AML-193 (cell line): ENCODE measurements at places on chromosomes 16 and 17.

- DNase-seq = no peak
These were observed 432.5 kb downstream of the HS3ST3B1 start for GRCh38 chr17:14733376-14733775.

DNA sequence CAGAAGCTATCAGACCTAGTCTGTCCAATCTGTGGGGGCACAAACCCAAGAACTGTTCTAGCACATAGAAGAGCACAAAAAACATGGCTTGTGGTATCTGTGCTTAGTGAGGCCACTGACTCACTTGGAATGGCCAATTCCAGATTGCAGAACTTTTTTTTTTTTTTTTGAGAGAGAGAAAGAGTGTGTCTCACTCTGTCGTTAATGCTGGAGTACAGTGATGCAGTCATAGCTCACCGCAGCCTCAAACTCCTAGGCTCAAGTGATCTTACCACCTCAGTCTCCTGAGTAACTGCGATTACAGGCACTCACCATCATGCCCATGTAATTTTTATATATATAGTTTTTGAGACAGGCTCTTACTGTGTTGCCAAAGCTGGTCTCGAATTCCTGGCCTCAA lies 77.2 kb upstream of the CLEC3A start:
- no peak for DNase-seq

DNA sequence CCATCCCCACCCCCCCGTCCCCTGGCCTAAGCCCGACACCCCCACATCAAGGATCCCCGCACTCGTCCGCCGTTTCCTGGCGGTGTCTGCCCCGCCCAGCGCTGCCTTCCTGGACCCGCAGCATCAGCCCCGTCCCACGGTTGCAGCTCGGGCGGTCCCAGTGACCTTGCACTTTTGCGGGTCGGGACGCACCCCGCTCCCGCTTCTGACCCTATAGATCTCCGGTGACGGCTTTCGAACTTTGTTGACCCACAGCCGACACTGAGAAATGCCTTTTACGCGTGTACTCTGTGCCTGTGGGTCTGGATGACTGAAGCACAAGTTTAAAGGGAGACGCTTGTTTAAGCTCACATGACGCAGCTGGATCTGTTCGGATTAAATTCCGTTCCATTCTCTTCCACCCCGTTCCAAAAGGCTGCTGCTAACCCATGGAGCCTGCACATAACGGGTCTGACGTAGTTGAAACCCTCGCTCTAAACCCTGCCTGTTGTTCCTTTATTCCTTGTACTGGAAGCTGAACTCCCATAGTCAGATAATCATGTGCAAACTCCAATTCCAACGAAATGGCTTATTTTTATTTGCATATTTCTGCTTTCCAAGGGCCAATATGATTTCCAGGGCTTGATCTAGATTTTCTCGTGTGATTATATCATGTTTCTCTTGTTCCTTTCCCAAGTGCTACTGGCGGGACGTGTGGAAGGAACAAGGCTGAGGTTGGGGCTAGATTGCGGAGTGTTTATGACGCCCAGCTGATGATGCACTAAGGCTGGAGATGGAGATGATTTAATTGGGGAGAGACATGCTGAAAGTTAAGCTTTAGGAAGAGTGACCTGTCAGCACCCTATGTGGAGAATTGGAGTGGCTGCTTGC lies 834 bp downstream of the FLYWCH1 start:
- DNase-seq = peak; percentile 10

GRCh38 chr17:1490643-1491442 lies 1.6 kb downstream of the MYO1C start:
- no peak for DNase-seq

GRCh38 chr17:81282141-81282540 lies 13.0 kb downstream of the SLC38A10 start:
- no peak for DNase-seq

DNA sequence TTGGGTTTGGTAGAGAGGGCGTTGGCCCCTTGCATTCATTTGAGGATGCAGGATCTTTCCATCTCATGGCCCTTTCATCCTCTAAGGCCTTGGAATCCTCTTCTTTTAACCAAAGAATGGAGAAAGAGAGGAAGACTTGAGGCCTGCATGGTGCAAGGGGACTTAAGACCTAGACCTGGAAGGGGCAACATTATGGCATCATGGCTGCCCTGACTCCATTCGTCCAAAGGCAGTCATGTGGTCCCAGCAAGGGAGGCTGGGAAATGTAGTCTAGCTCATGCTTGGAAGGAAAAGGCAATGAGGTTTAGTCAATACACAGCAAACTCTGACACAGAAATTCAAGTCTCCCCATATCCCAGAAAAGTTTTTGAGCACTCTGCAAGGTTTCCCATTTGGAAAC lies 30.7 kb upstream of the CDRT4 start:
- no peak for DNase-seq

- DNase-seq = peak; percentile 64
These were observed 5.2 kb upstream of the GRIN2C start for GRCh38 chr17:74864866-74865395.

DNA sequence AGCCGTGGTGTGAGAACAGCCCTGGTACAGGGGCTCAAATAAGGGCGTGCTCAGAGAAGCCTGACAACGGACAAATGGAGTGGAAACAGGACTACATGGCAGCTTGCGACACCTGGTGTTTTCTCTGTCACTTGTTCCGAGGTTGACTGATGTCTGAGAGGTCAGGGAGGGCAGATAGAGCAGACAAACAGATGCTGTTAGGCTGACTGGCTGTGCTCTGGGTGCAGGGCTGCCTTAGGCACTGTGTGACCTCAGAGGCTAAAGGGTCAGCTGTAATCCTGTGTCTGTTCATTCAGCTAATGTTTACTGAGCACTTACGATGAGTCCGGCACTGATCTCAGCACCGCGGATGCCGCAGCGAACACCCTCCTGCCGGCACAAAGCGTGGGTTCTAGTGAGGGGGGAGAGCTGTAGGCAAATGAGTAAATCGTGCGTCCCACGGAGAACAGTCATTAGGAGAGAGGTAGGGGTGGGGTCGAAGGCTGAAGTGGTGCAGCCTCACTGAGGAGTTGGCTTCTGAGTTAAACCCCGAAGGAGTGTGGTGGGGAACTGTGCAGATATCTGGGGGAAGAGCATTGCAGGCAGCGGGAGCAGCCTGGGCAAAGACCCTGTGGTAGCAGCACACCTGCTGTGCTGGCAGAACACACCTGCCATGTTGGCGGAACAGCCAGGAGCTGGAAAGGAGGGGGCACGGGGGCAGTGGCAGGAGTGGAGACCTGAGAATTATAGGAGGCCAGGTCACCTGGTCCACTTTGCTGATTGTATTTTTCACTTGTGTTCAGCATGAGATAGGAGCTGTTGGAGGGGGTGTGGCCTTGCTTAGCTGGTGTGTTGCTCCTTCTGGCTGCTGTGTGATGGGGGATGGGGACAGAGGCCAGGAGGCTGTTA lies 35.0 kb downstream of the GPT2 start:
- no peak for DNase-seq

DNA sequence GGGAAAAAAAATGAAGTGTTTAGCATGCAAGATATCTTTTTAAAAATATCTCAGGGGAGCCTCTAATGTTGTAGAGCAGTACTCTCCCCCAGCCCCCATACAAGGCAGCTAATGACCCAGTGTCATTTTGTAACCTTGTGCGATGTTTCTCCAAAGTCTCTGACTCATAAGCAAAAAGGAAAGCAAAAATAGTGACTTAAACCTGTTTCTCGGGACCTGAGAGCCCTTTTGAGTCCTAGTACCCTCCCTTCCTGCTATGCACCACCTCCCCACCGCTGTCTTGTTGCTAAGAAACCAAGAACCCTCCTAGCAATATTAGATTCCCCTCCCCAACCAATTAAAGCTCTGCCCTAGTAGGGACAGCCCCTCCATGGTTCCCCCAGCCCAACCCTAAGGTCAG lies 2.8 kb downstream of the MYCBPAP start:
- no peak for DNase-seq

GRCh38 chr17:19299866-19300265 lies 62.7 kb downstream of the B9D1 start:
- DNase-seq = no peak

- no peak for DNase-seq
These were observed 146.0 kb upstream of the RCVRN start for GRCh38 chr17:10051112-10051511.

DNA sequence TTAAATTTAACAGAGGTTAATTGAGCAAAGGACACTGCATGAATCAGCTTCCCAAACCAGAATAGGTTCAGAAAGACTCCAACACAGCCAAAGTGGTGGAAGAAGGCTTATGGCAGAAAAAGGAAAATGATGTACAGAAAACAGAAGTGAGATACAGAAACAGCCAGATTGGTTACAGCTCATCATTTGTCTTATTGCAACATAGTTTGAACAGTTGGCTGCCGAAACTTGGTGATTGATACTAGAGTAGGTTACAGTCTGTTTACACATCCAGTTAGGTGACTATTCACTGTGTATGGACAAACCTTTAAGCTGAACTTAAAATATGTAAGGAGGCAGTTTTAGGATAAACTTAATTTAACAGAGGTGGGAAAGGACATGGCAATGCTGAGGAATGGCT lies 18.3 kb downstream of the TMEM100 start:
- no peak for DNase-seq

- no peak for DNase-seq
These were observed 17.4 kb downstream of the SYT17 start for GRCh38 chr16:19185510-19185851.

DNA sequence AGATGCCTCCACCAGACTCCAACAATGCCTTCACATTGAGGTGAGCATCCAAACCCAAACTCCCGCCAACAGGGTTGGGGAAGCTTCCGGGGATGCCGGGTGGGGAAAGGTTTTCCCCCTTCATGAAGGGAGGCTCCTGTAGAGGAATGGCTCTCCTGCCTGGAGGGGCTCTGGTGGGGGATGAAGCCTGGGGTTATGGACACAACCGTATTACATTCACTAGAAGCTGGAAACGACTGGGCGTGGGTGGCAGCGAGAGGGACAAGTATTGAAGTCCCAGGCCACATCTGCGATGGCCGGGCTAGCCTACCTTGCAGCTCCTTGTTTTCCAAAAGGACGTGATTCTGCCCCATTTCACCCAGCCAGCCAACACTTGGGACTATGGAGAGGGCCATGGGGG lies 321.1 kb downstream of the C16orf95 start:
- DNase-seq = no peak

DNA sequence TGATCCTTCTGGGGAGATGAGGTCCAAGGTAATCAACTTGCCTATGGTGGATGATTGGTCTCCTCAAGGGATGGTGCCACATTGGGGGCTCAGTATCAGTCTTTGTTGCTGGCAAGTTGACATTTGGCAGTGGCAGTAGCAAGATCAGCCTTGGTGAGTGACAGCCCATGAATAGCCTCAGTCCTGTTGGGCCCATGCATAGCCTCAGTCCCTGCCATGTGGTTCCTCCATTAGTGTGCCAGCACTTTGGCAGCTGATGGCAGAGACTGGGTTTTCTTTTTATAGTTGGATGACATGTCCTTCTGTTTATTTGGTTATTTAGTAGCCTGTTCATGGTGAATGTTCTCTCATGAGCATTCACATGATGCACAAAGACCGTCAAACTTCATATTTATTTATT lies 179.6 kb downstream of the CBLN1 start:
- no peak for DNase-seq

- no peak for DNase-seq
These were observed 12.5 kb downstream of the UTP18 start for GRCh38 chr17:51272812-51273211.

DNA sequence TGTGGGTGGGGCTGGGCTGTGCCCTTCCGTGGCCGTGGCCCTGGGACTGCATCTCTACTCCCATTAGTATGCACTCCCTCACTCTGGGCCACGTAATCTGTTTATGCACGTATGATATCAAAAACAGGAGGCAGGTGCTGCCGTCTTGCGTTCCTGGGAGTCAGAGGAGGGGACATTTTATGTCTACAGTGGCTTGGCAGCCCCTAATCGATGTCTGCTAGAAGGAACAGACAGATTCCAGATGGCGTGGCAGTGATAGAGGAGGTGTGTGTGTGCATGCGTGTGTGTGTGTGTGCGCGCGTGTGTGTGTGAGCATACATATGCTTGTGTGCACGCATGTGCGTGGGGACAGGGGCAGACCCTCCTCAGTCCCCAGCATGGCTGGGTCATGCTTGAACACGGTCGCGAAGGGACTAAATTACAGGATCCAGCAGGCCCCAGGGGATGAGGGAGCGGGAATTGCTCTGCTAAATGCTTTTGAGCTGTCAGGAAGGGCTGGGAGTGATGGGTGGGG lies 44.7 kb downstream of the SREBF1 start:
- no peak for DNase-seq

- DNase-seq = no peak
These were observed 18.9 kb downstream of the CYB5D2 start for GRCh38 chr17:4161967-4162305.

DNA sequence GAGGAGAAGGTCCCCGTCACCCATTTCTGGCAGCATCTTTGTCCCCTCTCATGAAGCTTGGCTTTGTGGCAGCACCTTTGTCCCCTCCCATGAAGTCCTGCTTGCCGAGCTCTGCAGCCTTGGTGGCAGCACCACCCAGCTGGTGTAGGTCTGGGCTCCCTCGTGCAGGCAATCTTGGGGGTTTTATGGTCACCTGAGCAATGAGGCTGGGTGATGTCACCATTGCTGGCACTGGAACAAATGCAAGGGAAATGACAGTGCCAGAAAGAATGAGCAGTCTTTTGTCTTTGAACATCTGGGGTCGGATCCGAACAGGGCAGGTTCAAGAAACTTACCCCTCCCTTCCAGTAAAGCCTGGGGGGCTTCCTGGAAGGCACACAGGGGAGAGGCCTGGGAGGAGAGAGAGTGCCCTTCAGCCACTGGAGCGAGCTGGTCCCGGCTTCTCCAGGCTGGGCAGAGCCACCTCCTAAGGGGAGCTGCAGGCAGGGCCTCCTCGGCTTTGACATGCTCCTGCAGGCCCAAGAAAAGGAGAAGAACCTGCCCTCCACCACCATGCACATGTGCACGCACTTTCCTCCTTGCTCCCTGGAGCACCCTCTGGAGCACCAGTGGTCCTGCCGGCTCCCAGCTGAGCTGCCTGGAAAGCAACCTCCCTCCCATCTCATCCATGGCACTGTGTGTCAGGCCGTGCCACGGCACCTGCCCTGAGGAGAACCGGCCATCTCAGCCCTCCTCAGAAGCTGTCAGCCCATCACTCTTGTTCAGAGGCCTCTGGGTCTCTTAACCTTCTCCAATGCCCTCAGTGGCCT lies 16.0 kb downstream of the BTBD17 start:
- no peak for DNase-seq

- no peak for DNase-seq
These were observed 14.8 kb downstream of the TLE7 start for GRCh38 chr16:71426880-71427615.

DNA sequence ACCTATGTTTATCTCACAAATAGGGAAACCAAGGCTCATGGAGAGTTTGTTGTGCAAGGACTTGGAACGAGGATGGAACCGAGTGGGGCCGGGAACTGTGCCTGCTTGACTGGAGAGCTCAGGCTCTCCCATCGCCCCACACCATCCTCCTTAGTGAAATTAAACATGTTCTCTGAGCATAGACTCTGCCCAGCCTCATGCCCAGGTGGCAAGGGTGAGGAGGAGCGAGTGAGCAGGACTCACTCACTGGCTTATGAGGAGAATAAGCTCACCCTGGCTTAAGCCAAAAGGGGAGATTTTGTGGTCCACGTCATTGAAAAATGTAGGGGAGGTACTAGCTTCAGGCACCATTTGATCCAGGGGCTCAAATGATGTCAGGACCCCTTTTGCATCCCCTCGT lies 44.8 kb downstream of the NKD1 start:
- DNase-seq = no peak

- no peak for DNase-seq
These were observed 38.8 kb downstream of the METRNL start for GRCh38 chr17:83118071-83118841.
